CD8-positive, alpha-beta memory T cell (primary cell): ENCODE measurements at places on chromosomes 13 and 19.

DNA sequence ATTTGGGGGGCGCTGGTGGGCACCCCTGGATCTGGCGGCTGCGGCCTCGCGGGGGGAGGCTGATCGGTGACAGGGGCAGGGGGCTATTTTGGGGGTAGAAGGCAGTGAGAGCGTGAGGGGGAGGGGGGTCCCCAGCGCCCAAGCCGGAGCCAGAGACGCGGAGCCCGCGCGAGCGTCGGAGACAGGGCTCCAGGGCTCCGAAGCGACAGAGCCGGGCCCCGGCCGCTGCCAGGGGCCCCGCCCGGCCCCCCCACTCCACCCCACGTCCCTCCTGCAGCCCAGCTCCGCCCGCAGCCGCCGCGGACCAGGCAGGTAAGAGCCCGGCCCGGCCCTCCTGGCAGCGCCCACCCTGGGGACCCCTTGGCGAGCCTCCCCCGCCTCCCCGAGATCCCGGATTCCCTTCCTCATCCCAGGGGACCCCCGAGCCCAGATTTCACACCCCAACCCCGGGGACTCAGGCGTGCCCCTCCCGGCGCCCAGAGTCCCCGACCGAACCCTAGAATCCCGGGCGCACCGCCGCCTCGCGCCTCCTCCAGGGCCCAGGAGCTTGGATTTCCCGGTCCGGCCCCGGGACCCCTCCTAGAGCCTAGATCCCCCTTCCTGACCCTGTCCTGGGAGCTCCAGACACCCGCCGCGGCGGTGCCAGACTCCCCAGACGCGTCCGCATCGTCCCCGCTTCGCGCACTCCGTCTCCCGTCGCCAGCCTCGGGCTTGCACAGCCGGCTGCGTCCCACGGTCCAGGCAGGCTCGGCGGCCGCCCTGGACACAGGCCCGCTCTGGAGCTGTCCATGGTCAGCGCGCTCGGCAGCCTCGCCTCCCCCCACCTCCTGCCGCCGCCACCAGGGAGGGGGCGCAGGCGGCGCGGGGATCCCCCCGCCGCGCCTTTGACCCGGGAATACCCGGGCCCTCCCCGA, at the start of gene PPFIA3:
PPFIA3 (plus strand) TSS at position 134 of the 914 bp plus-strand sequence. CDS start 8,330 bp downstream, outside the sequence.
- peak; percentile 19 for DNase-seq

GRCh38 chr13:45364876-45365557, 24.0 kb upstream of the TPT1 start:
- no peak for DNase-seq

GRCh38 chr19:53871454-53871853, 3.8 kb downstream of the MYADM start:
- DNase-seq: no peak

GRCh38 chr19:17346109-17346671, 8.8 kb downstream of the GTPBP3 start:
- peak; percentile 69 for DNase-seq

GRCh38 chr13:108155185-108156106, 59.9 kb downstream of the LIG4 start:
- peak; percentile 34 for DNase-seq

GRCh38 chr19:53086949-53087348, 16.3 kb downstream of the ZNF160 start:
- no peak for DNase-seq

DNA sequence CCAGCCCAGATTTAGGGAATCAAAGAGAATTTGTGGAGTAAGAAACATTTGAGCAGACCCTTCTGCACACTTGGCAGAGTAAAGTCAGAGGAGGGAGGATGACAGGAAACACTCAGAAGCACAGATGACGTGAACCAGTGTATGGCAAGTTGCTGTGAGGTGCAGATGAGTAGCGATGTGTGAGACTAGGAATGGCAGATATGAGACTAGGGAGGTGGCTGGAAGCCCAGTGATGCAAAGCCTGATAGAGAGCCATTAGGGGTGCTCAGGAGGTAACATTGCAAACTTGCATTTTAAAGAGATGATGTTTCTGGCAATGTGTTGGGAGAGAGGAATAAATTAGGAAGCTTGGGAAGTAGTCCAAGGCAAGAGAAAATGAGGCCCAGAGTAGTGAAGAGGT, 44.0 kb downstream of the PCDH17 start:
- DNase-seq: no peak

DNA sequence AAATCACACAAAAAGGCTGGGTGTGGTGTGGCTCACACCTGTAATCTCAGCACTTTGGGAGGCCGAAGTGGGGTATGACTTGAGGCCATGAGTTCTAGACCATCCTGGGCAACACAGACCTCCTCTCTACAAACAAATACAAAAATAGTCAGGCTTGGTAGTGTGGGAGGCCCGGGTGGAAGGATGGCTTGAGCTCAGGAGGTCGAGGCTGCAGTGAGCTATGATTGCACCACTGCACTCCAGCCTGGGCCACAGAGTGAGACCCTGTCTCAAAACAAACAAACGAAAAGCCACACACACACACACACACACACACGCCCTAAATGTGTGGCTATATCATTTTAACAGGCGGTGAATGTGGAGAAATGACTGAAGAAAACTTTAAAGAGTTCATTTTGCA, 904 bp upstream of the ZNF557 start:
- DNase-seq: no peak

- no peak for DNase-seq
Observed at GRCh38 chr19:3669947-3670795, 30.1 kb downstream of the PIP5K1C start.

GRCh38 chr19:17242431-17243208, 3.1 kb downstream of the NR2F6 start:
- no peak for DNase-seq

- DNase-seq: no peak
Observed at GRCh38 chr19:42242069-42242511, 312 bp downstream of the GSK3A start.

DNA sequence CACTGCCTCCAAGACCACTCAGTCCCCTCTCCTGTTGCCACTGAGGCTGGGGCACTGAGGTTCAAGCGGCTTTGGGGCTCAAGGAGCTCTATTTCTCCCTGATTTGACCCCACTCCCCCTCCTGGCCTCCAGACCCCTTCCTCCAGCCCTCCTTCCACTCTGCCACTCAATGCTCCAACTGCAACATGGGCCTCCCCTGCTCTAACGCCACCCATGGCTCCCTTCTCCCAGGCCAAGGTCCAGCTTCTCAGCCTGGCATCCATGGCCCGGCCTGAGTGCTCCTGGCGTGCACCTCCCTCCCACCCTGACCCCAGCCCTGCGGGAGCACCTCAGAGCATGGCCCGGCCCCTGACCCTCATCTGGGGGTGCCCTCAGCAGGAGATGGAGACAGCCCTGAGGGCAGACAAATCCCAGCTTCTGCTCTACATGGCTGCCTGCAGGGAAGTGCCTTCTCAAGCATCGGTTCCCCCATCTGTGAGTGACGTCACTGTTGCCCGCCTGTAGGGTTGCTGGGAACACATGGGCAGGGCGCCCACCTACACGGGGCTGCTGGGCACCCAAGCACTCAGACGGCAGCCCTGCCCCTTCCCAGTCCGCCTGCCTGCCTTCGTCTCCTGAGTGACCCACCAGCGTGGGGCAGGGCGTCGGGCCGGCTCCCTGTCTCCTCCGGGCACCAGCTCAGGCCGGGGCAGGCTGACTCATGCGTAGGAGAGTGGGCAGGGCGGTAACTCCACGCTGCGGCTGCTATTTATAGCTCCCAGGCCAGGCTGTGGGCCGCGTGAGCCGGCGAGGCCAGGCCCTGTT, 1.6 kb upstream of the DIRAS1 start:
- DNase-seq: no peak

- DNase-seq: no peak
Observed at GRCh38 chr13:111940892-111941291, 126.1 kb upstream of the SOX1 start.

GRCh38 chr19:7870571-7871436, 3.4 kb downstream of the PRR36 start:
- peak; percentile 23 for DNase-seq

DNA sequence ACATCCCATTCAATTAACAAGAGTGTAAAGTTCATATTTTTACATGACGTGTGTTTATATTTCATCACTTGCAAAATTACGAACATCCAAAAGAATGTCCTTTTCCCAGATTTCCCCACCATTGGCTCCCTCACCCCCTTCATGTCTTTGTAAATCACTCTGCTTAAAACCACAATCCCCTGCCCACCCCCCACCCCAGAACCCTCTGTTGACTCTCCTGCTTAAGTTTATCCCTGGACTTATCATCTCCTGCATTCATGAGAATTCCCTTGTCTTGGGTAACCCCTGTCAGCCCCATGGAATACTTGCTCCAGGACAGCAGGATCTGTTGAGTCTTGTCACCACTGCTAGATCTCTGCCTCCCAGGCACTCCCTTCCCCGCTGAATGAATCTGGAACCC, 109.9 kb downstream of the COL4A1 start:
- no peak for DNase-seq

DNA sequence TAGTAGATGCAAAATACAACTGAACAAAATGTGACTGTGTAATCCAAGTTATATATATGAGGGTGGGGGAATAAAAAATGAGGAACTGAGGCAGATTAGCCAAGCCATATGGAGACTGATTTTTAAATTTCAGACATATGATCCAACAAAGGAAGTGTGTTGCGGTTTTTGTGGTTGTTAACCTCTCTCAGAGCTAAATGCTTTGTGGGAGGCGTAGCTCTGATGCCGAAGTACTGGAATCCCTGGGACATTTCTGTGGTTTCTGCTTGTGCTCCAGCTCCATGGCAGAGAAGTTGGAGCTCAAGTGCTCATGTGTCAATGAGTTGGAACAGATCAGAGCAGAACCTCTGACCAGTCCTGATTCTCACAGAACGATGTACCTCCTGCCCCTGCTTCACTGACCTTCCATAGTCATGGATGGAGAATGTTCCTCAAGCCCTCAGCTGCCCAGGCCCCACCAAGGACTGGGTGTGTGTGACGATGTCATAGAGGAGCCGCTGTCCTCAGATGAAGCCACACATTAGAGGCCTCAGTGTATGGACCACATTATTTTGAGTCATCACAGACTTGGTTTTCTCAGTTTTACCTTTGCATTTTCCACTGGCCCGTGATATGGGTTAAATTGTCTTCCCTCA, 107.6 kb downstream of the SOX1 start:
- no peak for DNase-seq

GRCh38 chr13:50355797-50356196, 340.6 kb downstream of the KCNRG start:
- DNase-seq: no peak

DNA sequence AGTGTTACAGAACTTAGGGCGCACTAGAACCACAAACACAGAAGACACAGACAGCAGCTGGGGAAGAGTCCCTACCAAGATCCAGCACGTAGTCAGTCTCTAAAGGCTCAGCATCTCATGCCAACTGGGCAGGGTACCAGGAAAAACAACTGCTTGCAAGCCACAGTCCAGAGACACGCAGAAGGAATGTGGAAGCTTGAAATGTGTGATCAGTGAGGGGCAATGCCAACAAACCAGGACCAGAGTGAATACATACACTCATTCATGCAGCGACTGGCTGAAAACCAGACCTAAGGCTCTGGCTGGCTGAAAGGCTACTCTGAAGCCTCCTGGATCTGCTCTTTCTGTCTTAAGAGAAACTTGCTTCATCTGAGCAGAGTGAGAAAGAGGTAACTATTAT, 1484.8 kb downstream of the EFNB2 start:
- no peak for DNase-seq

GRCh38 chr19:7994114-7994513, 11.3 kb downstream of the ELAVL1 start:
- no peak for DNase-seq

DNA sequence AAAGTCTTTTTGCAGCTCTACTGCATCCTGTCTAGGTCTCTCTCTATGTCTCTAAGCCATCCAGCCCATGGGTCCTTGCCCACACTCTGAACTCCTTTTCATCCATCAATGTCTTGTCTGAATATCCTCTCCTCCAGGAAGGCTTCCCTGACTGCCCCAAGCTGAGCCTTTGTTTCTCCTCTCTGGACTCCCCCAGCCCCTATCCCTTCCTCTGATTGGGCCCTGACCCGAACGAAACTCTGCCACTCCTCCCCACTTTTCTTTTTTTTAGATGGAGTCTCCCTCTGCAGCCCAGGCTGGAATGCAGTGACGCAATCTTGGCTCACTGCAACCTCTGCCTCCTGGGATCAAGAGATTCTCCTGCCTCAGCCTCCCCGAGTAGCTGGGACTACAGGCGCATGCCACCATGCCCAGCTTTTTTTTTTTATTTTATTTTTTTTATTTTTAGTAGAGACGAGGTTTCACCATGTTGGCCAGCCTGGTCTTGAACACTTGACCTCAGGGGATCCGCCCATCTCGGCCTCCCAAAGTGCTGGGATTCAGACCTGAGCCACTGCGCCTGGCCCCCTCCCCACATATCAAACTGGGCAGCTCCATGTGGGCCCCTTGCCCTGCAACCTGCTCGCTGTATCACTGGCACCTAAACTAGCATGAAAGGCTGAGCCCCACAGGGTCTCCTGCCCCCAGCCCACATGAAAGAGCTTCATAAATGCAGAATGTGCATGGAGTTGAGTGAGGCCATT, 870 bp upstream of the UNC13A start:
- DNase-seq: no peak
